ENCODE measurements at places on chromosomes 6 and 20. TPM values are rescaled to one million over a fixed set of nuclear protein-coding genes. Genes with fewer than 3 reads are reported as not detected.

GRCh38 chr20:920311-920710 lies 4.2 kb upstream of the ANGPT4 start:
- no peak for DNase-seq

The SIGLEC1 gene
- total RNA-seq: 19.2 TPM

DNA sequence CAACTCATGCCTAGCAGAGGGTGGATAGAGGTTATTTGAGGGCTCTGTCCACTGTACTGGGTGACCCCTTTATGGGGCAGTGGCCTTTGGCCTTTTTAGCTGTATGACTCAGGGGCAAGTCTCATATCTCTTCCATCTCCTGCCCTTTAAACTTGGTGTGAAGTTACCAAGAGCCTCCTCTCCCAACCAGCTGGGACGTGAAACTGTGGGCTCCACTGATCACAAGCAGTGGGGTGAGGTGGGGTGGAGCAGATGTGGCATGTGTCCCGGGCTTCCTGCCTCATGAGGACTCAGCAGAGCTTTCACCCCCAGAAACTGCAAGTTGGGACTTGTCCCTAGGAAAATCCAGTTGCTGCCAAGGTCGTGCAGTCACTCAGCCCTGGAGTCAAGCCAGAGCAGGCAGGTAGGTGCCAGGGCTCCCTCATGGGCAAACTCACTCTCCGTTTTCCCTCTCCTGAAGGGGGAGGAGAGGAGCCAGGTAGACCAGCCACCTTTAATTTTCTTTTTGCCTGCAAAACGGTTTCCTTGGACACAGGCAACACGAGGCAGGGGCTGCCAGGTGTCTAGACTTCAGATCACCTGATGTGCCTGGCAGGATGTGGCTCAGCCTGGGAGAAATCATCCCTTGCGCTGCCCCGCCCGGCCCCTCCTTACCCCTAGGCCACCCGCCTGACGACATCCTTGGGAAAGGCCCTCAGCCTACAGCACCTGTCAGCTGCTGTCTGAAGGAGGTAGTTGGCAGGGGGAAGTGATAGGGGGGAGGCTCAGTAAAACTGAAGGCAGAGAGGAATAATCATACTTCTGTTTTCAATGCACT lies 4.0 kb downstream of the CDKN1A start:
- DNase-seq: peak; percentile 60

DNA sequence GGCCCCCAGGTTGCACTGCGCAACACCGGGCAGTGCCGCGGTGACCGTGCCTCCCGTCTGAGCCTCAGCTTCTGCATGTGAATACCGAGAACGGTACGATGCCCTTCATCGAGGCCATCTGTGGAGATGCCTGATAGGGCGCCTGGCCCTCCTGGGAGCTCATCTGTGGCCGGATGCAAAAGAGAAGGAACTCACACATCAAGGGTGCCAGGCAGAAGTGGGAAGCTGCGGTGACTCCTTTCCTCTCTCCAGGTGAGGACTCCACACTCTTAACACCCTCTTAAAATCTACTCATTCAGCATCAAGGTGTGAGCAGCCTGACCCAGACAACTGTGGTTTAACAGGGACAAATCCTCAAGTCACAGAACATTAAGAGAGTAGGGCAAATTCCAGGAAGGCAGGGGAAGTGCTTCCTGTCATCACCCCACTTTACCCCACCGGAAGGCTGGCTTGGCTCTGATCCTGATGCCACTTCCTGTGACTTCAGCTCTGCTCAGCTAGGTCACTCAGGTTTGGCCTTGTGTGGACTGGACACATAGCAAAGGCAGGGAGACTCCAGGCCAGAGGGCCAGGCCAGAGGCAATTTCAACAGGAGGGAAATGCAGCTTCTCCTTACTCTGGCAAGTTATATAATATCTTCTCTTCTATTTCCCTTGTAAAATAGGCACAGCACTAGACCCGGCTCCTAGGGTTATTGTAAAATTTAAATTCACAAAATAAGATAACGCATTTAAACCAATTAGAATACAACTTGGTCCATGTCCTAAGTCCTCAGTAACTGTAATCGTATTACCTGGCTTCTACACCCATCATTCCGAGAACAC lies 69.4 kb downstream of the CPNE5 start:
- no peak for DNase-seq

GRCh38 chr6:35771343-35771627 lies 5.1 kb upstream of the CLPSL2 start:
- no peak for DNase-seq

The ZSCAN9 gene
- 17.3 TPM for total RNA-seq

GRCh38 chr20:23689399-23689690 lies 507 bp upstream of the CST4 start:
- no peak for DNase-seq

The WFDC2 gene
- 4.1 TPM for total RNA-seq

- no peak for DNase-seq
These were observed 495.4 kb upstream of the MMS22L start for GRCh38 chr6:97778290-97779038.

The SLC22A2 gene
- total RNA-seq: not detected

- no peak for DNase-seq
These were observed 86.7 kb downstream of the FOXC1 start for GRCh38 chr6:1696463-1696850.

- DNase-seq: no peak
These were observed 1.4 kb downstream of the RIMS1 start for GRCh38 chr6:71887744-71888230.

GRCh38 chr6:157314705-157315321 lies 8.5 kb downstream of the TMEM242 start:
- DNase-seq: no peak

DNA sequence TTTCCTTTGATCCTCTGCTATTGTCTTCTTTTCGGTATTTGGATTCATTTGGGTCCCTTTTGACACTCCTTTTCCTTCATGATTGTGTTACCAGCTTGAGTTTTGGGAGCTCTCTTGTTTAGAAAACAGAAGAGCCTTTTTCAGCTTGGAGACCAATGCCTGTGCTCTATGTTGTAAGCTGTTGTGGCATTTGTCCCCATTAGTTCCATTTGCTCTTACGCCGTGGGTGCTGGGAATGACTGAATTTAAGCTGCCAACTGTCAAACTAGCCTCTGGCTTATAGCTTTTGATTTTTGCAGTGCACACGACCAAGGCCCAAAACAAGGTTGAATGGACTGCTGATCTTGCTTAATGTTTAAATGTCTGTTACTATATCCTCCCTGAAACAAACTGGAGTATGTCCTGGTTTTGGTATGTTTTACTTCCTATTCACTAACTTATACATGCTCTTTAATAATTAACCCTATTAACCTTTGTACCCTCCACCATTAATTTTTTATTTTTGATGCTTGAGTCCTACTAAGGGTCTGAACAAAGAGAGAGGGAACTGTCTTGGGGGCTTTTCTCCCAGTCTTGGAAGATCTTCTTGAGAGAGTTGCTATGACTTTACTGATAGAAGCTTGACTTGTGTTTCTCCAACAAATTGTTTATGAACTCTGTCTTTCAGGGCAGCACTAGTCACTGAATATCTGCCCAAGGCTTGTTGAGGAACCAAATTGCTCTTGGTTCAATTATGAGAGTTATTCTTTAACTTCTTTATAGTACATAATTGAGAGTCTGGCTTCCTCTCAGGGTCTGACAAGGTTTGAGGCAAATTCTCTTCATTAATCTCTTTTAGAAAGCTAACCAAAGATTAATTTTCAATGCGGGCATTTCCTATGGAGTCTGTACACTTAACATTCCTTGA lies 100.3 kb upstream of the SIRPG start:
- no peak for DNase-seq

DNA sequence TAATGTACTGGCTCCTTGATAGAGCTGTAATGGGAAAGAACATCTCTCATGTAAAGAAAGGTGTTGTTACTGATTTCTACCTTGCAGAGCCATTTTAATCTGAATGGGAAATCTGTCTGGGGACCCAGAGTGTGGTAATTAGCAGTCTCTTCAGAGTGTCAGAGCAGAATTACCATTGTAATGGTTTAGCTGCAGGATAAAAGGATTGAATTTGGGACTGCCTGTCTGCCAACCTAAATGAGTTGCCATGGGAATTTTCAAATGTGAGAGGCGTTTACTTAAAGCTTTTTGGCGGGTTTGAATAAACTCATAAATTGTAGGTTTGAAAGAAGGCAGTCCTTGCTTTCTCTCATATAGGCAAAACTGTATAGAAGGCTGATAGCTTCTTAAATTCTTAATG lies 128.8 kb downstream of the QKI start:
- no peak for DNase-seq

GRCh38 chr20:18412221-18412901 lies 54.5 kb downstream of the DZANK1 start:
- DNase-seq: no peak

- DNase-seq: no peak
These were observed 10.6 kb downstream of the RNF144B start for GRCh38 chr6:18397701-18398100.

The F13A1 gene
- total RNA-seq: 231 TPM

GRCh38 chr6:22399693-22400092 lies 102.9 kb upstream of the PRL start:
- no peak for DNase-seq

The ALDH8A1 gene
- 3.3 TPM for total RNA-seq

GRCh38 chr6:126312013-126312665 lies 27.8 kb upstream of the CENPW start:
- no peak for DNase-seq

DNA sequence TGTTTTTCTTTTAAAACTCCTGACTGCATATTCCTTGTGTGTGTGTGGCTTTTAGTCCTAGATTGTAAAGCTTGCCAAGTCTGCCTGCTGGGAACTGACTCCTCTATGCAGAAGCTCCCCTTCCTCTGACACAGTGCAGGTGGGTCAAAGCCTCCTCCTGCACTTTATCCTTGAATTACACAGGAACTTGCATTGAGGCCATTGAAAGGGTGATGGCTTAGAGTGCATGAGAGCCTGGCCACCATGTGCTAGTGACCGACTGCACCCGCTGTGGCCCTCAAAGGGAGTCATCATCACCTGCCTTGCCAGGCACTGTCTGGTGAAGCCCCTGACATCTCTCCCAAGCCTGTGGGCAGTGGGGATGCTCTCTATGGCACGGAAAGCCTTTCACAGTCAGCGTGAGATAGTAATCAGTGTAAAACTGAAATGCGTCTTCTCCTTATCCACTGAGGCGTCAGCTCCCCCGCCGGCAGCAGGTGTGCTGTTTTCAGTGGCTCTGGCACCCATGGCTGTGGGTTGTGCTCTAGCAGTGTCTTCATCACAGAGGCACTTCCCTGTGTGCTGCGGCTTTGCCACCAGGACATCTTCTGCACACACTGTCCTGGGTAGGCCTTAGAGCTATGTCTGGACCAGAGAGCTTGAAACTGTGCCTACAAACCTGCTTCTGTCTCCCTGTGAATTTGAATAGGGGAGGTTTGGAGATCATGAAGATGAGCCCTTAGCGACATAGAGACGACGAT lies 87.9 kb downstream of the THBS2 start:
- DNase-seq: no peak

DNA sequence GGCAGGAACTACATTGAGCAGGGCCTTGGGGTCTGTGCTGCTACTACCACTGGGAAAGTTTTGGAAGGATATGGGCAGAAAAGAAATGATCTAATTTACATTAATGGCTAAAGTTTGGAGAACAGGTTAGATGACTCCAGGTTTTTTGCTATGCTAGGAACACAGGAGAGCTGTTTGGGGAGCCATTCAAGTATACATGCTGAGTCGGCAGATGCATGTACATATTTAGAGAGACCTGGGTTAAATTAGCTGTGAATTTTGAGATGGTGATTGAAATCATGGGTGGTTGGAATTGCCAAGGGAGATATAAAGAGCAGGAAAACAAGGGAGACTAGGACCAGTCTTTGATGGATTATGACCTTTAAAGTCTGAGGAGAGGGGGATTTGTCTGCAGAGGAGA lies 113.1 kb upstream of the BACH2 start:
- DNase-seq: no peak

The PPP1R3G gene
- total RNA-seq: 1.7 TPM

- no peak for DNase-seq
These were observed 189.6 kb downstream of the GJA10 start for GRCh38 chr6:90083891-90084290.

The TREM2 gene
- total RNA-seq: 8.8 TPM

GRCh38 chr6:86516087-86516486 lies 421.2 kb upstream of the HTR1E start:
- DNase-seq: no peak

DNA sequence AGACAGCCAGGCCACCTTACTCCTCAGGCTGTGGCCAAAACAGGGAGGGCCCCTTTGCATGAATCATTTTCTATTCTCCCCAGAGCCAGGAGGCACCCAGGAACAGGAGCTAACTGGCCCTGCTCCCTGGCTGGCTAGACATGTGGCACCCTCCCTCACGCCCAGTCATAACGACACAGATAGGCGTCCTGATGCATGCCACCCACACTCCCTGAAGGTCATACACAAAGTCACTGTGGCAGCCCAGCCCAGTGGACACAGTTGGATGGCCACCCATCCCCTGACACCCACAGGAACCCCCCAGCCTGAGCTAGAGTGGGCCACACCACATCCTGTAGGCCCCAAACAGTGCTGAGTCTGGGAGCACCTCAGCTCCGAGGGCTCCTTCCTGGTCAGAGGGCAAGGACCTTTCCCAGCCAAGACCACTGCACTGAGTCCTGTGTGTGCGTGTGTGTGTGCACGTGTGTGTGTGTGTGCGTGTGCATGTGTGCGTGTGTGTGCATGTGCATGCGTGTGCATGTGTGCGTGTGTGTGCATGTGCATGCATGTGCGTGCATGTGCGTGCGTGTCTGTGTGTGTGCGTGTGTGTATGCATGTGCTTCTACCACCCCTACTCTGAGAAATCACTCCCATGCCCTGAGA lies 21.6 kb downstream of the TFEB start:
- no peak for DNase-seq

The MICB gene
- 2.9 TPM for total RNA-seq

The GMPR gene
- 11.9 TPM for total RNA-seq

DNA sequence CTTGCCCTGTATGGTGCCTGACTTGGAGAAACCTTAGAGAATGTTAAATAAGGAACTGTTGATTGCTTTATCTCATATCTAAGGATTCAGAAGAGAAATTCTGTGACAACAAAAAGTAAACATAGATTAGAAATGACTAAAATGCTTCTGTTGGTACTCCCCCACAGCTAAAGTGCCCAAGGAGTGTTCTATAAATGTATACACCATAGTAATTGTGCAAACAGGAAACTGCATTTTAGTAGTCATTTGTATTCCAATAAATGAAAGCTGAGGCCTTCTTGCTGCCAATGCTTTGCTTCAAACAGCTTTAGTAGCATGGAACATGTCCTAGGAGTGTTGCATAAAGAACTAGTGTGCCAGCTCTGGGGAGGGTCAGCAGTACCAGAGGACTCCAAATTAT lies 343.7 kb upstream of the IRAK1BP1 start:
- no peak for DNase-seq

DNA sequence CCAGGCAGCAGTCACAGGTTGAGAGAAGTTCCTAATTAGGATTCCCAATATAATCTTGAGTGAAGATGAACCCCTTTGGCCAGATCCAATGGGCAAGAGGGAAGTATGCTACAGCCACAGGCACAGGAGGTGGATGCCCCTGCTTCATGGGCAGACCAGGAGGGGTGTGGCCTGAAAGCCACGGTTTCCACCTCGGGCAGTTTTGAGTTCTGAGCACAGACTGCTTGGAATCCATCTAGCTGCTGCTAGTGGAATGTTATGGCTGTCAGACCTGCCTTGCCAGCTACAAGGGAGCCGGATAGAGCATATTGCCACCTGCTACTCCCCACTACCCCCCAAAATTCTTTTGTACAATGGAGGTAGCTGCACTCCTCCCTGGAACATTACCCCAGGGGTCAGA lies 672.9 kb downstream of the HACE1 start:
- no peak for DNase-seq

The MYBL2 gene
- 0.40 TPM for total RNA-seq
